ENCODE measurements at places on chromosomes 2 and 18.

DNA sequence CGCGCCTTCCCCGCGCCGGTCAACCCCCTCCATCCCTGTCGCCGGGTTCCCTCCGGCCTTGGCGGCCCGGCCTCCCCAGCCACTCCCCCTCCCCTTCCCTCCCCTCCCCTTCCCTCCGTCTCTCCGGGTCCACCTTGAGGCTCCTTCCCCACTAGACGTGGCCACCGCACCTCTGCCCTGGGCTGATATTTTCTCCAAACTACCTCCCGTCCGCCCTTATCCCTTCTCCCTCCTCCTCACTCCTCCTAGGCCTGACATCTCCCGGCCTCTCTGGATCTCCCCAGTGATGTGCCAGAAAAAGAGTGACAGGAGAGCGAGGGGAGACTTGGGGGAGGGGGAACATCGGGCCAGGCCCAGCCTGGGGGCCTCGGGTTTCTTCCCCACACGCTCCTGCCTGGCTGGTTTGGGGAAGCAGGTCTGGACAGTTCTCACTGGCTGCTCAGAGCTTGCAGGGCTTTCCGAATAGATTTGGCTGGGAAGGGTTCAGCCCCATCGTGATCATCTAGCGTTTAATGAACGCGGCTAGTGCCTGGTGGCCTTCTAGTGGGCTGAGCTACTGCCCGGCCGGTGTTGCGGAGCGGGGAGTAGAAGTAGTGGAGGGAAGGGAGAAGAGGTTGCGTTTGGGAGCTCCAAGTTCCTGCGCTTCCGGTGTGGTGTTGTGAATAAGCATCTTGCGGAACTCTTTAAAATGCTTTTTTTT, 641 bp downstream of the MAPRE3 start:
- DNase-seq, result no peak

DNA sequence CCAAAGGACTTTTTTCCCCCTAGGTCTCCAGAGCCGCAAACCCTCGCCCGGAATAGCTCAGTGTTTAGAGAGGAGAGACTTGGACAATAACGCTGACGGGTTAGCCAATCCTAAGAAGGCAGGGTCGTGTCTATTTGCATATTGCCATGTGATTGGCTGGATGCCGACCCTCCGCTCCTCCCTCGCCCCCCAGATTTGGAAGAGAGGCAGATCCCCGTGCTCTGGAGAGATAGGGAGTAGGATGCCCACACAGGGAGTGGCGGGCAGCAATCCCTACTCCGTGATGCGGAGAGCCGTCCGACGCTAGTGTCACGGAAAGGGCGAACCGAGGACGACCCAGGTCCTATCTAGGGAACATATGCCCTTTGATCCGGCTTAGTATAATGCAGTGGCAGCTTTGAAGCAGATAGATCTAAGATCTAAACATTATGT, 1.4 kb downstream of the WNT6 start:
- no peak for DNase-seq

DNA sequence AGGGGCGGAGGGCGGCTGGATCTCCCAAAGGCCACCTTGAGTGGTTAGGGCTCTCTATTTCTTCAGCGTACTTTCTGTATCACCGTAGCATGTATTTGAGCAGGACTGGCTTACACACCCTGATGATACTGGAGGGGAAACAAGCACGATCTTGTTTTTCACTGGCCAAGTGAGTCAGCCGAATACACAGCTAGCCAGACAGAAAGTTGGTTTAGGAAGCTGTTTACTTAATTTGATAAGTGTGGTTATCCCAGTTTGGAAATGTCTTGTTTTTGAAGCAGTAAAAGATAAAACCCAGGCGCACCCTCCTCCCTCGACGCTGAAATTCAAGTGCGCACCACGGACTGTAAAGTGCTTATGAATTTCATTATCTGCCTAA, 582 bp downstream of the RIOK3 start:
- no peak for DNase-seq

- no peak for DNase-seq
These were observed 119.0 kb upstream of the ZFP36L2 start for GRCh38 chr2:43345391-43345813.

- no peak for DNase-seq
These were observed 56.2 kb upstream of the SLC39A10 start for GRCh38 chr2:195600778-195601177.

- DNase-seq, result peak; percentile 13
These were observed 3.9 kb downstream of the WIPF1 start for GRCh38 chr2:174593574-174594203.

GRCh38 chr2:216034065-216034464, 20.7 kb upstream of the MREG start:
- DNase-seq, result peak; percentile 1

DNA sequence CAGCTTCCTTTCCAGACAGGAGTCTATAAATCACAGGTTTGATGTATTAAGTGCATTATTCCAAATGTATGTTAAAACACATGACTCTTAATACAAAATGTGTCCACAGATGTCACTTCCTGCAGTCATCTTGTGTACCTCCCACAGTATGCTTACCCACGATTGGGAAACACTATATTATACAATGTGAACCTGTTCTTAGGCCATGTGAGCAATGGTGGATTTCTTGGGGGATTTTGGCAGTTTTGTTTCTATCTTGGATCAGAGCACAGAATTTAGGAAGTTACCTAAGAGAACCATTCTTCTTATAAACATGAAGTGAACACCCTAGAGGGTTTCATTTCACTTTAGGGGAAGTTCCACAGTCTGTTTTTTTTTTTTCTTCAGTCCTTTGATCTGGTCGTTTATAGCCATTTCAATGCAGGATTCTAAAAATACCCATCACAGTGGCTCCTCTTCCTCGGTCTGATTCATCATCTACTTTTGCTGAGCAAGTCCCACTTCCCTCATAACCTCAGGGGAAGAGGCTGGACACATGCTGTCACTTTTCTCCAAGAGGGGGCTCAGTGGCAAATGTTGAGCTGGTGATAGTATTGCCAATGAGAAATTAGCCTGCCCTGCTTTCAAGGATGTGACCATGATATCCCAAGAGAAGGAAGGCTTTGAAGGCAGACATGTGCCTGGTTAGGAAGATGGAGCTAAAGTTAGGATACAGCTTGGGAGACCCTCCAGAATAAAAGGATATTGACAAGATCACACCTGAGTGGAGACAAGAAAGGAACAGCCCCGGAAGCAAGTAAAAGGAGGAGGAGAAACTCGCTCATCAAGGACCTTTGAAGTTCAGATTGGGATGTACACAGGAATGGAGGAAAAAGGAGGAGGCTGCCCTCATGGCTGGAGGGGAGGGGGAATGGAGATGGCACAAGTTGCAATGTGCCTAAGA, 22.6 kb downstream of the PLEK start:
- DNase-seq, result no peak

GRCh38 chr2:150174971-150175421, 312.5 kb downstream of the RND3 start:
- DNase-seq, result no peak

DNA sequence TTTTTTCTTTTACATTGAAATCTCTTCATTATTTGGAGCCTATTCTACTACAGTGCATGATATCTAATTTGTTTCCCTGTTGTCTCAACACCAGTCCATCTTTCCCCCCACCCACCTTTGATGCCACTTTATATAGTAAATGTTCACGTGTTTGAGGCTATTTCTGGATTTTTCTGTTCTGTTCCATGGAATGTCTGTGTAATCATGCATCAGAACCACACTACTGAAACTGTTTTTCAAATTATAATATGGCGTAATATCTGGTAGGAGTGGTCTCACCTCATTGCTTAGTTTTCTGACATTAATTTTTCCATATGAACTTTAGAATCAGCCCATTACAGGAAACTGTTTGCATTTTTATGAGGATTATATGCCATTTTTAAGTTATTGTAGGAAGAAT, 19.1 kb upstream of the NARS1 start:
- DNase-seq, result no peak

DNA sequence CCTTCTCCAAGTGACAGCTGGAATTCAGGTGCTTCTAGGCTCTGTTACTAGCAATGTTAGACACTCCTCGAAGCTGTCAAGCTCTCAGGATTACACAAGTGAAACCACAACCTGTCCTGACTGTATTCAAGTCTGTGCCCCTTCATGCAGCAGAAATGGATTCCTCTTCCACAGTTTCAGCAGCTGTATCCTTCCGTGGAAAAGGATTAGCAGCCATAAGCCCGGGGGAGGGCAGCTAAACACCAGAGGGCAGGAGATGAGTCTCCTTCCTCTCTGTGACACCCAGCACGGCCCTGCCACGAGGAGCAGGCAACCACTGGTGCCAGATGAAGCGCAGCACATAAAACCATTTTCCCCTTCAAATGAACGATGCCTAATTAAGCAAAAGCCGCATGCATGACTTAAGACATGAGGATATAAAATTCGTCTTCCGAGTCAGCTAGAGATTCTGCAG, 1.2 kb downstream of the ST3GAL5 start:
- DNase-seq, result no peak

DNA sequence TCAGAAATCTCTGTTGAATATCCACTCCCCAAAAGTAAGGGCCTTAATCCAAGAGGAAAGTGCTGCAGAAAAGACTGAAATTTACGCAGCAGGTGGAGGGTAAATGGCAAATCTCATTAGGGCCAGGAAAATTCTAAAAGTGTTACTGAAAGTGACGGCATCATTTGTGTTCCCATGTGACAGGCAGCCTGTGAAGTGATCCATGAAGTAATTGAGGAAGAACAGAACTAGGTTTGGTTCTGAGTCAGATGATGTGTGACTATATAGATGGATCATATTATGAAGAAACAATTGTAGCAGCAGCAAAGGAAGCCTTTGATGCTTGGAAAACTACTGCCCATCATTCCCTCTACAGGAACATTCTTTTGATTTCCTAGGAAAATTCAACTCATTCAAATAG, 401.2 kb downstream of the TGIF1 start:
- DNase-seq, result no peak

- DNase-seq, result no peak
These were observed 1.4 kb downstream of the REEP1 start for GRCh38 chr2:86335865-86336674.

- no peak for DNase-seq
These were observed 39.6 kb upstream of the APOB start for GRCh38 chr2:21083482-21083881.

- no peak for DNase-seq
These were observed 15.6 kb upstream of the ASAP2 start for GRCh38 chr2:9191041-9191481.
